ENCODE measurements at places on chromosomes 5 and 9.
A peak's percentile ranks its signal among the peaks of the same experiment; 100 is the strongest.

DNA sequence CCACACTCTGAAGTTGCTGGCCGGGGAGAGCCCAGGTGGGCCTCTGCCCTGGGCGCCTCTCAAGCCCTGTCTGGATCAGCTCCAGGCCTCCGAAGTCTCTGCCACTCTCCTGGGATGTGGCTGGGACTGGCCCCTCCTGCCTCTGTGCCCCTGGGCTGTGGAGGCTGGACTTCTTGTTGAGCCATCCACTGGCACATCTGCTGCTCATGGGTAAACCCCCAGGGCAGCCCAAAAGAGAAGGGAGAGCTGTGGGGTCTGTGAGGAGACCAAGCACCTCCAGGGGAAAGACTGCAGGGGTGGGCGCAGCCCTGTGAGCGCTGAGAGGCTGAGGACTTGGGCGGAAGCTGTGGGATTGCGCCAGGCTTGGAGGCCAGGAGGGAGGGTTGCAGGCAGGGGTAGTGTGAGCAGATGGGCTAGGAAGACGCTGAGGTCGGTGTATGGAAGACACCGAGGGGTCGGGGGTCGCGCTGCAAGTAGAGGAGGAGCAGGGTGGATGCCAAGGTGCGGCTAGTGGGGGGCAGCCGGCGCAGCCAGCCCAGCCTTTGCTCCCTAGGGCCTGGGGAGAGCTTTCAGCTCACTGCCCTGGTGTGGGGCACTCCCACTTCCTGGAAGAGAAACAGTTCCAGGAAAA lies 118.1 kb downstream of the WNK2 start:
- no peak overlapping the region for H3K4me3 ChIP-seq
- peaks cover 5% of the 10 kb centered on the region for H3K36me3 ChIP-seq
- peaks cover 77% of the 10 kb centered on the region for H3K4me1 ChIP-seq

DNA sequence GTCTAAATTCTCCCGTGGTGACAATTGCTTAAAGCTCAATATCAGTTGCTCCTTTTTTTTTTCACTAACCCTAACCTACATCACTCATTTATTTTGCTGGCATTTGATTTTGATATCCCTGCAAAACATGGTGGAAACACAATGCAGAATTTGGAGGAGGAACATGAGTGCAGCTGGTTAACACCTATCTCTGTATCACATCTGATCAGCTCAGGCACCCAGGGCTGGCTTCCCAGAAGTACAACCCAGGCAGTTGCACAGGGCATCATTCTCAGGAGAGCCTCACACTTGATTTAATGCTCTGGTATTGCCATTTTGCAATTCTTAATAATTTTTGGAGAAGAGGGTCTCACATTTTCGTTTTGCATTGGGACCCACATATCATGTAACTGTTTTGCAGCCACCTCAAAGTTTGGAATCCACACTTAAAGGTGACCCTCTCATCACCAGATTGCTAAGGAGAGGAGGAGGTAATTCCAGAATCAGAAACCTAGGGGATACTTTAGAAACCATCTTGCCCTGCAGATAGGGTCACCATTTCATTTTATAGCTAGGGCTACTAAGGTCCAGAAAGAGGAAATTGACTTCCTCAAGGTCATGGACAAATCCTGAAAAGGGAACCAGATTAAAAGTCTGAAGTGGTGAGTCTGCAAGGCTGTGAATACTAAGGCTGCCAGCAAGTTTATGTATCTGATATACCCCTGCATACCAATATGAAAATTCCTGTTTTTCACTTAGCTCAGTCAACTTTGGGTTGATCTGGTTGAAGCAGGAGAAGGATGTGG lies 19.3 kb upstream of the ADAM19 start:
- no peak for DNase-seq
- H3K27ac ChIP-seq = no peak overlapping the region
- no peak overlapping the region for H3K4me3 ChIP-seq
- H3K36me3 ChIP-seq = no peaks in the 10 kb centered on the region
- H3K27me3 ChIP-seq = no peaks in the 10 kb centered on the region
- peaks cover 23% of the 10 kb centered on the region for H3K4me1 ChIP-seq

DNA sequence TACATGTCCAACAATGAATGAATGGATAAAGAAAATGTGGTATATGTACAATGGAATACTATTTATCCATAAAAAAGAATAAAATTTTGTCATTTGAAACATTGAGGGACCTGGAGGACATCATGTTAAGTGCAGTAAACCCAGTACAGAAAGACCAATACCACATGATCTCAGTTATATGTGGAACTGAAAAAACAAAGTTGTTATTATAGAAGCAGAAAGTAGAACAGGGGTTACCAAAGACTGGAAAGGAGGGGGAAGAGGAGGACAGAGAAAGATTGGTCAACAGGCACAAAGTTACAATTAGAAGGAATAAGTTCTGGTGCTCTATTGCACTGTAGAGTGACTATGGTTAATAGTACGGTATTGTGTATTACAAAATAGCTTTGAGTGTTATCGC lies 233.8 kb downstream of the SEMA6A start:
- DNase-seq = no peak
- H3K4me3 ChIP-seq = no peak overlapping the region
- H3K27me3 ChIP-seq = no peaks in the 10 kb centered on the region
- peaks cover 13% of the 10 kb centered on the region for H3K4me1 ChIP-seq
- no peak overlapping the region for H3K27ac ChIP-seq
- no peaks in the 10 kb centered on the region for H3K36me3 ChIP-seq

DNA sequence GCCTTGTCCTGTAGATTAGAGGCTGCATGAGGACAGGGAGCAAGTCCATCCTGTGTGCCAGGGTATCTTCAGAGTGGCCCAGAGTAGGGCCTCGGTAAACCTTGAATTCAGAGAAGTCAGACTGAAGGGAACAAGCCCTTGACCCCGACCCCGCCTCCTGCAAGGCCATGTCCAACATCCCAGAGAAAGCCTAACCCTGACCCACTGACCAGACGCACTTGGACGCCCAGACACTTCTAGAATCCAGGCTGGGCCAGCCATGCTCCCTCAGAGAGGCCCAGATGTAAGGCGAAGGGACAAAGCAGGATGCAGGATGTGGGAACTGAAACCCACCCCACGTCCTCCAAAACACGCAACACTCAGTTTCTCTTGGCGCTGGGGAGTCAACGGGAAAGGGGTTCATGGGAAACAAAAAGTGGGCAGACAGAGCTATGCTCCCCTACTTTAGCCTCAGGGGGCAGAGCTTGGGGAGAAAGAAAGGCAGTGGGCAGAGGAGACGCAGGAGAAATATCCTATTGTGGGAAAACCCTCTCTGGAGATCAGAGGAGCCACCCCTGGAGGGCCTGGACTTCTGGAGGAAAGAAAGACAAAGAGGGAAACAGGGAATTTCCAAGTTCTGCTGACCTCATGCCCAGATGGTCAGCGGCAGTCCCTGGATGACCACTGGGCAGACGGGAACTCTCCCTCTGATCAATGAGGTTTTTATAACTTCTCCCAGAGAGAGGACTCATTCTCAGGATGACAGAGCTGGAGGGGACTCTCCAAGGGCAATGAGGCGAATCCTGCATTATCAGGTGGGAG lies 13.0 kb downstream of the TNIP1 start:
- H3K4me3 ChIP-seq = no peak overlapping the region
- H3K36me3 ChIP-seq = peaks cover under 1% of the 10 kb centered on the region
- H3K4me1 ChIP-seq = peaks cover 100% of the 10 kb centered on the region
- H3K27ac ChIP-seq = peak overlapping the region; percentile 82
- H3K27me3 ChIP-seq = no peaks in the 10 kb centered on the region
- DNase-seq = no peak

GRCh38 chr9:95213117-95213516 lies 104.4 kb downstream of the FANCC start:
- H3K4me1 ChIP-seq = peaks cover 8% of the 10 kb centered on the region
- H3K27me3 ChIP-seq = no peaks in the 10 kb centered on the region
- no peak overlapping the region for H3K4me3 ChIP-seq
- no peak overlapping the region for H3K27ac ChIP-seq

- peak overlapping the region; percentile 93 for H3K27ac ChIP-seq
- H3K4me1 ChIP-seq = peaks cover 38% of the 10 kb centered on the region
- H3K36me3 ChIP-seq = no peaks in the 10 kb centered on the region
Observed at GRCh38 chr9:113456235-113456634, 7.3 kb upstream of the RGS3 start.

- H3K27ac ChIP-seq = no peak overlapping the region
- peak overlapping the region; percentile 97 for H3K4me3 ChIP-seq
Observed at GRCh38 chr9:107286057-107286456, 3.0 kb downstream of the RAD23B start.

DNA sequence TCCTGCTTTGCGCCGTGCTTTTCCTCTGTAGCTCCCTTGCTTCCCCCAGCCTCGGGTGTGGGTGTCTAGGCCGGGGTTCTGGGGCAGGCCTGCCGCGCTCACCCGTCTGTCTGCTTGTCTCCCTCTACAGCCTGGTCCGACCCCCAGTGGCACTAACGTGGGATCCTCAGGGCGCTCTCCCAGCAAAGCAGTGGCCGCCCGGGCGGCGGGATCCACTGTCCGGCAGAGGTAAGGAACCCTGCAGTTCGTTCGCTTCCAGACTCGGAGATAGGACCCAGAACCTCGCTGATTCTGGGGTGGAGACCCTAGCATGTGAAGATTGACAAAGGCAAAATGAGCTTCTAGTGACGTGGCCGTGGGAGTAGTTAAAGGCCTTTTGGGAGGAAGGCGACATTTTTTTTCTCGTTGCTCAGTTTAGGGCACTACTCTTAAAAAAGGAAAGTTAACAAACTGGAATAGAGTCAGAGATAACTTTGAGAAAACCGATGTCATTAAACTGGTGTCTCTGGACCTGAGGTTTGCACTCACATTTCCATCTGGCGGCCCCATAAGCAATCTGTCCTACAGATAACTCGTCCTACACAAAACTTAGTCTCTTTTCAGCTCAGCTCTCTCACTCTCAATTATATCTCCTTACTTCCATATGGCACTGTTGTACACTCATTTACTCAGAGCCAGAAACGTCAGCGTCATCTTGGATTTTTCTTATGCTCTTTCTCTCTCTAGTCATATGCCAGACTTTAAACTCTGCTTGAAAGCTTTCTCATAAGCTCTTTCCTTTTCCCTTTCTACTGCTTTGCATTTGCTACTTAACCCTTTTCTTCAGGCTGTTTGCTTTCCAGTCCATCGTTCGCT lies 561 bp downstream of the SEC61B start:
- H3K36me3 ChIP-seq = peaks cover 26% of the 10 kb centered on the region
- peak overlapping the region; percentile 97 for H3K27ac ChIP-seq
- H3K27me3 ChIP-seq = no peaks in the 10 kb centered on the region
- H3K4me3 ChIP-seq = peak overlapping the region; percentile 89
- DNase-seq = no peak

- H3K4me1 ChIP-seq = no peaks in the 10 kb centered on the region
- no peak overlapping the region for H3K27ac ChIP-seq
- no peak for DNase-seq
- no peaks in the 10 kb centered on the region for H3K36me3 ChIP-seq
- no peak overlapping the region for H3K4me3 ChIP-seq
Observed at GRCh38 chr9:22969350-22969979, 522.8 kb downstream of the DMRTA1 start.

GRCh38 chr9:36035006-36035405 lies 1.7 kb upstream of the RECK start:
- DNase-seq = no peak
- no peaks in the 10 kb centered on the region for H3K36me3 ChIP-seq

- no peak overlapping the region for H3K4me3 ChIP-seq
- H3K36me3 ChIP-seq = no peaks in the 10 kb centered on the region
- no peaks in the 10 kb centered on the region for H3K4me1 ChIP-seq
- H3K27me3 ChIP-seq = no peaks in the 10 kb centered on the region
- no peak for DNase-seq
Observed at GRCh38 chr5:4571248-4571948, 568.7 kb upstream of the ADAMTS16 start.
